ENCODE measurements at places on chromosomes 2 and 18.

- no peak for DNase-seq
These were observed 2.7 kb downstream of the CDH20 start for GRCh38 chr18:61335684-61336555.

DNA sequence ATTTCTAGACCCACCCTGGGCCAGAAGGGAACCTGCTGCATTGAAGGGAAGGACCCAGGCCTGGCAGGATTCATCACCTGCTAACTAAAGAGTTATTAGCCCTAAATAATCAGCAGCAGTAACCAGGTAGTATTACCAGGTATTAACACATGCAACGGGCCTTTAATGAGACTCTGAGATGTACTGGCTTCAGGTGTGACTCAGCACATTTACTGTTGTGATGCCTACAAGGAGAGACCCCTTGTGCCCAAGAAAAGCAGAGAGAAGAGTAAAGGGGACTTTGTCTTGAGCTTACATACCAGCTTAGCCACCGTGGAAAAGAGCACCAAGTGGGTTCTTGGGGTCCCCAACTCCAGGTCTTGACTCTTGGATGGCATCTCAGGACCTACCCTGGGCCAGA is 243.1 kb upstream of the SLC39A10 start:
- no peak for DNase-seq

GRCh38 chr2:229050133-229050532 is 221.0 kb downstream of the PID1 start:
- DNase-seq: no peak

- DNase-seq: no peak
These were observed 33.5 kb downstream of the KLHL29 start for GRCh38 chr2:23418461-23418911.

DNA sequence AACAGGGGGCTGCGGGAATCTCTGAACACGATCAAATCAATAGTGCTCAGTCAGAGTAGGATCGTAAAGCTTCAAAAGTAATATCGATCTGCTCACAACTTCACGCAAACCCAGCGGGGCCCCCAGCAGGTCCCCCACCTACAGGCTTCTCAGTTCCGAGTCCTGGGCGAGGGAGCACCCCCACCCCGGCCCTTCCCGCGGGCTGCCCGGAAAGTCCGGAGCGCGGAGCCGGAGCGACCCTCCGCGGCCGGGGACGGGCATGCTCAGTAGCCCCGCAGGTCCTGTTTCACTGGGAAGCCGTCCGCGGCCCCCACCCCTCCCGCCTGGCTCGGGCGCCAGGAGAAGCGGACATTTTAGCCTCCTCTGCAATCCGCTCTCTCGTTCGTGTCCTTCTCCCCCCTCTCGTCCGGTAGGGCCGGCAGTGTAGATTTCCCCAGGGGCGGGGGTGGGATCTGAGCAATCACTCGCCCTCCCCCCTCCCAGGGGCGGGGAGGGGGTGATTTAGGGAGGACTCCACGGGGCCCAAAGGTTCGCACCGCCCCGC is 3.3 kb upstream of the SPRED2 start:
- peak; percentile 81 for DNase-seq

- DNase-seq: no peak
These were observed 473.6 kb downstream of the NUP35 start for GRCh38 chr2:183597841-183598240.

DNA sequence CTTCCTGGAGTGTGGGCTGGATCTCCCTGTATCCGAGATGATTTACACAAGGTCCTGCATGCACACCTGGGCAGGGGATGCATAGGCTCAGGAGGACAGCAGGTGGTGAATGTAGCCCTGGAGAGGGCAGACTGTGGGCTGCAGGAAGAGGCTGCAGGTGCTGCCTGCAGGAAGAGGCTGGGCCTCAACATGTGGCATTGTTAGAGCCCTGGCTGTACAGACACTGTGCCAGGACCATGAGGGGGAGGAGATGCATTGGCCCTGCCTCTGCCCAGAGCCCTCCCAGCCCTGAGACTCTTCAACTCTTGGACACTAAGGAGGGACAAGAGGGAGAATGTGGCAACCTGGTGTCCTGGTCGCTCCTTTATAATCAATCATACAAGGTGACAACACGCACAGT is 392.8 kb downstream of the TNS1 start:
- DNase-seq: no peak

DNA sequence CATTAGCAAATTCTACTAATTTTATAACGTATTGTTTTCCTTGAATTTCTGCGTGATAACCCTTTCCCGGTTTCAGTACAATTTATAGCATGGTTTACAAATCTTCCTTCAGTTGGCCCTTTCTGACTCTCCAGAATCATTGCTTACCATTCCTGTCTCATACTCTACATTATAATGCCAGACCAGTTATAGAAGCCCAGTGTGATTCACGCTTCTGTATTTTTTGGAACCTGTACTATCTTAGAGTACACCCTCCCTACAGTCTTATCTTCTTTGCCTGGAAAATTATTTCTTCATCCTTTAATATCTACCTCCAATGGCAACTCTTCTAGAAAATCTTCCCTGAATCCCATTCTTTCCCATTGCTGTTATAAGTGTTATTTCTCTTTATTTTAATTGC is 391.6 kb upstream of the SYT4 start:
- no peak for DNase-seq

- no peak for DNase-seq
These were observed 135.4 kb downstream of the PTRHD1 start for GRCh38 chr2:24657818-24658217.

DNA sequence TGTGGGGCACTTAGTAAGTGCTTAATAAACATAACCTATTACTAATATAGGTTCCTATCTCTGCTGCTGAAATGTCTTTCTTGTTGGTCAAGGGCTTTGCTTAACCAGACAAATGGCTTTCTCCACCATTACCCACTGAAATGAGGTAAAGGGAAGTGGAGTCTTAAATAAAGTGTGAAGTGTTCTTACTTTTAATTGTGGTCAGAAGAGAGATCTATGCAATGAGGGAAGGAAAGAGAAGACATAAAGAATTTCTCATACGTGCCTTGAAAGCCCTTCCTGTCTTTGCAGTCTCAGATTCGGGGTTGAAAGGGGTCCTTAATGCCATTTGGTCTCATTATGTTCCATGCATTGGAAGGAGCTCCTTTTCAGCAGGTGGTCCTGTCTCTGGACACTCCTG is 6.9 kb upstream of the CXCR4 start:
- DNase-seq: no peak

DNA sequence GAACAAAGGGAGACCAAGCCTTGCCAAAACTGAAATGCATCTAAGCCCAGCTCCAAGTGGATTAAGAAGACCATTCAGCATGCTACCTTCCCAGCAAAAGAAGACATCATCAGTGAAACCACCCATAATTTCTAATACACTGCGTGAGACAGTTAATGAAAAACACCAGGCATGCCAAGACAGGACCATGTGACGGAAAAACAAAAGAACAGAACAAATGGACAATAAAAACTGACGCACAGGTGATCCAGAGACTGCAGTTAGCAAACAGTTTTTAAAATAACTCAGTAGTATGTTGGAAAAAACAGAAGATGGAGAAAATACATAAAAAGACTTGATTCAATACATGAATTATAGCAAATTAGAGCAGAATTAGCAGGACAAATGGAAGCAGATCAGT is 15.3 kb downstream of the FAM168B start:
- DNase-seq: no peak

GRCh38 chr2:47227532-47228279 is 72.6 kb upstream of the STPG4 start:
- no peak for DNase-seq

DNA sequence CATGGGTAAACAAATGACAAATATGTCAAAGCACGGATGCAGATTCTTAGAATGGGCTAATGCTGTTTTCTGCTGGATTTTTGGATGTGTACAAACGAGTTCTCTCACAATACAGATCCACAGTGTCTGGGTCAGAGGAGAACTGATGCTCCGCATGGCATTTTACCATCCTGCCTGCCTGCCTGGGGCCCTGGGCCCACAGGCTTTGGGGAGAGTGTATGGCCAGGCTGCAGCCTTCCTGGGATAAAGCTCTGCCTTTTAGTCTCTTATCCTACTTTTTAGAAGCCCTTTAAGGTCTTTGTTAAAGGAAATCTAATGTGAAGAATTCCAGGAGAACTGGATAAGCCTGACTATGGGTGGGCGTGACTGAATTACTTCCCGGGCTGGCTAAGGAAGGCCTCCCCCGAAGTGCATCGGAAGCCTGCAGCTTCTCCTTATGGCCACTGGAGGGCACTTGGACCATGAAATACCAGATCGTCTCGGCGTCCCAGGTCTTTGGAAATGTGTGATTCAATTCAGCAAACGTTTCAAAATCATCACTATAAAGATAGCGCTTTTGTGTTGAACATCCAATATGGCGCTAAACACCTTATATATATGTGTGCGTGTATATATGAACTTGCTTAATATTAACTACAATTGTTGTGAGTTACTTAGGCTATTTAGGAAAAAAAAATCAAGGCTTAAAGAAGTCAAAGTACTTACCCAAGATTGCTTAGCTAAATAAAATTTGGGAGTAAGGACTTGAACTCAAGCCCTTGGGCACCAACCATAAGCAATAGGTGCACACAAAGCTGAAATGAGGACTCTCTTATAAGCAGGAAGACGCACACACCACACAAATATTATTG is 15.2 kb upstream of the DNPEP start:
- peak; percentile 57 for DNase-seq

GRCh38 chr2:126655051-126655450 is 907 bp upstream of the GYPC start:
- no peak for DNase-seq

GRCh38 chr2:133194777-133195335 is 373.4 kb downstream of the NCKAP5 start:
- DNase-seq: no peak

- no peak for DNase-seq
These were observed 4.8 kb downstream of the MEX3C start for GRCh38 chr18:51192696-51193095.

- DNase-seq: peak; percentile 83
These were observed 41.3 kb upstream of the KCNE4 start for GRCh38 chr2:223010641-223011040.

- DNase-seq: no peak
These were observed 338.6 kb upstream of the MMADHC start for GRCh38 chr2:149926149-149926548.

DNA sequence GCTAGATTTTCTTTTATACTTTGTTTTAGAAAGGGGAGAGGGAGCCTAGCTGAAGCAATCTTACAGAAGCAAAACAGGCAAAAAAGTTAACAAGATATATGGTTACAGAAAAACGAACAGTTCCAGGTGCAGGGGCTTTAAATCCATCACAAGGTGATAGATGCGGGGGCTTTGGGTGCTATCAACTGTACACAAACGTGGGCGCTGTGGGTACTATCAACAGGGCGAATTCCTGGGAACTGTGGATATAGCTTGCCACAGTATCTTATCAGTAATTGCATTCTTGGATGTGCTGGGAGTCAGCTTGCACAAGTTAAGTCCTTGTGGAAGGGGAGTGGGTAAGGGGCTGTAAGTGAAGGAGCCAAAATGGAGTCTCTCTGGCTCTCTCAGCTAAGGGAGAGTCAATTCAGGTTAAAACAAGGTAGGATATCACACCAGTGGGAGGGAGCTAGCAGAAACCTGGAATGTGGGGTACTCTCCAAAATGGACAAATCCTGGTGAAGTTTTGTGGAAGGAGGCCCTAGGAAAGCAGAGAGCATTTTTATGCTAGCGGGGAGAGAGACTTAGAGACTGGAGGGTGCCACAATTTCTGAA is 325.8 kb upstream of the SPHKAP start:
- no peak for DNase-seq

DNA sequence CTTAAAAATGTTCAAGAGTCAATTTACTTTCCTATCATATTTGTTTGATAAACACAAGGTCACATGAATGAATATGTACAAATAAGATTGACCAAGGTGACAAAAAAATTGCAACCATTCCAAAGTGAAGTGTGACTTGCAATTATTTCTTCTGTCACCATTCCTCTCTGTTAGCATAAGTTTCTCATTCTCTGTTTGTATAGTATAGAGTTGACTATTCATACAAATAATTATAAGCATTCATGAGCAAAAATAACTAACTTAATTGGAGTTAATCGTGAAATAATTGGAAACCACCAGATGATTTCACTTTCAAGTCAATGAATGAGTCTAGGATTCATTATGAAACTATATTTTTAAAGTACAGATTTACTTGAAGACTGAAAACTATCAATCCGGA is 42.1 kb downstream of the PGAP1 start:
- DNase-seq: no peak

DNA sequence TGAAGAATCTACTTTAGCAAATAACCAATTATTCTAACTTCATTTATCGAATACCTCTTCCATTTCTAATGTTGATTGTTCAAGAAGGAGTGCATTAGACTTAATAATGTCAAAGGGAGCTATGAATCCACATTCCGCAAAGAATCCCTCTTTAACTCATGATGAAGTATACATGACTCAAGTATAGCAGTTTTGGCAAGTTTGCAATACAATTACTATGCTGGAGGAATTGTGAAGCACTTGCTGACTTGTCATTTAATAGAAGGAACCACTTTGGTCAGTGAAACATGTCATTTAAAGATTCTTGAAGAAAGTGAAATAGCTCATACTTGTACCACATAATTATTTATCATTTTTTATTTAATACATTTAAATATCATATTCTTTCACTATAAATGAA is 125.1 kb downstream of the SLC39A10 start:
- DNase-seq: no peak

DNA sequence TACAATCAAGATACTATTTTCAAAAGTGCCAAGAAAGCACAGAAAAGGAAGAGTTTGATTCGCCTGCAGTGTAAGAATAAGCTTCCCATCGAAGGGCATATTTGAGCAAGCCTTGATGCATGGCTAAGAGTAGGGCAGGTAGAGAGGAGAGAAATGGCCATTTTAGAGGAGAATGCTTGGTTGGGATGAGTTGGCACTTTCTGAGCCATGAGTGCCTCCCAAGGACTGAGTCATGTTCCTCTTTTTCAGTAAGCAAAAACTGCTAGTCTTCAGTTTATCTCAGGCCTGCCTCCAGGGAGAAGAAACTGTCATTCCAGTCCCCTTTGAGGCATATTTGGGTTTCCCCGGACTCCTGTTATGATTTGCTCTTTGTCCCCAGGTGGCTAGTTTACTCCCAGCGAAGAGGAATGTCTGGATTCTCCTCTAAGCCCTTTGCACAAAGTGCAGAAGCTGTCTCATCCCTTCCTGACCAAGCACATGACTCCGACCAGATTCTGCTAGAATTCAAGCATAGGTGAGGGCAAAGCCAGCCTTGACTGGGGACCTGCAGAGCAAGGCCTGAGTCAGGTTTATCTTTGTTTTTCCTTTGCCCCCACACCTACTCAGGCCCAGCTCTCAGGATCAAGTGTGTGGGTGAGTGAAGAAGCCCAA is 115.2 kb downstream of the TTC32 start:
- DNase-seq: no peak

DNA sequence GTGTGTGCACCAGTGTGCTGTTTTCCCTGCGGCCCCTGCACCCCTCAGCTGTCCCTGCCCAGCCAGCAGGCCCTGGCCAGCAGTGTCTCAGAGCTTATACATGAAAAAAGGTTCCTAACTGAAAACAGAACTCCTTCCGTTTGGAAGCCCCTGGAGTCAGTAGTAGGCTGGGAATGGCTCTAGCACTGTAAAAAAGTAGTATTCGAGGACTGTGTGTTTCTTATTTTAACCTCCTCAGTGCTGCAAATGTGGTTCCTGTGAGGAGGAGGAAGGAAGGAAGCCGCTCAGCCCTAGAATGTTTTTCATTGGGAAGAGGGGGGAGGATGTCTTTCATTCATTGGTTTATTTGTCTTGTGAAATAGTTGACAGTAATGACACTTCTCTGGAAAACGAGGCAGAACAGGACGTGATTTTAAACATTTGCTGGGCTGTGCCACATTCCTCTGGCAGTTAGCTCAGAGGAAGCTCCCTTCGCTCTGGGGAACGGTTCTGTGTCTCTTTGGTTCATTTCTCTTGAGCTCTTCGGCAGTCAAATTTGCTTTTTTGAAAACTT is 103.5 kb downstream of the SPTBN1 start:
- peak; percentile 76 for DNase-seq
